ENCODE measurements at places on chromosomes 2 and 18. TPM values are rescaled to one million over a fixed set of nuclear protein-coding genes. Genes with fewer than 3 reads are reported as not detected.

The ASAP2 gene
- total RNA-seq, result 39.0 TPM

The STARD6 gene
- not detected for total RNA-seq

The PSMA8 gene
- total RNA-seq, result not detected

The IL18RAP gene
- not detected for total RNA-seq

The EGR4 gene
- total RNA-seq, result not detected

The LOXL3 gene
- 9.9 TPM for total RNA-seq

The SLC38A11 gene
- total RNA-seq, result not detected

The REG3A gene
- total RNA-seq, result not detected

The TOGARAM2 gene
- total RNA-seq, result 0.43 TPM

The AGXT gene
- not detected for total RNA-seq

The C18orf54 gene
- 6.0 TPM for total RNA-seq

The GREB1L gene
- 25.0 TPM for total RNA-seq

The PLCD4 gene
- total RNA-seq, result 2.2 TPM

The PKP4 gene
- total RNA-seq, result 62.2 TPM

The SCG2 gene
- total RNA-seq, result 0.97 TPM

The FAM237A gene
- total RNA-seq, result not detected

The PSMD1 gene
- total RNA-seq, result 153 TPM

The ADCYAP1 gene
- not detected for total RNA-seq

The KIF5C gene
- under 0.01 TPM for total RNA-seq
